ENCODE measurements at places on chromosomes 4 and X. TPM values are rescaled to one million over a fixed set of nuclear protein-coding genes. Genes with fewer than 3 reads are reported as not detected.

CPZ gene
- polyA plus RNA-seq: not detected

PABPC1L2A gene
- not detected for polyA plus RNA-seq

XAGE2 gene
- not detected for polyA plus RNA-seq

RS1 gene
- not detected for polyA plus RNA-seq

TMSB15B gene
- 13.8 TPM for polyA plus RNA-seq

COL4A6 gene
- not detected for polyA plus RNA-seq

POU3F4 gene
- not detected for polyA plus RNA-seq

INTU gene
- 0.11 TPM for polyA plus RNA-seq

AMER1 gene
- polyA plus RNA-seq: 0.05 TPM

MAGEA2B gene
- not detected for polyA plus RNA-seq

ZNF718 gene
- polyA plus RNA-seq: 6.4 TPM

HMX1 gene
- not detected for polyA plus RNA-seq

LNX1 gene
- polyA plus RNA-seq: 0.53 TPM

GABRQ gene
- not detected for polyA plus RNA-seq

SMARCAD1 gene
- polyA plus RNA-seq: 10.2 TPM

DCUN1D4 gene
- polyA plus RNA-seq: 8.7 TPM

DDX53 gene
- not detected for polyA plus RNA-seq

EDA gene
- not detected for polyA plus RNA-seq

MAGEA9B gene
- 0.46 TPM for polyA plus RNA-seq

GAB3 gene
- polyA plus RNA-seq: 3.0 TPM

NSG1 gene
- polyA plus RNA-seq: 0.69 TPM

LRRC66 gene
- 0.08 TPM for polyA plus RNA-seq

NR3C2 gene
- polyA plus RNA-seq: 2.3 TPM

TRIM75 gene
- not detected for polyA plus RNA-seq

MAGEC1 gene
- polyA plus RNA-seq: not detected

TEX13A gene
- not detected for polyA plus RNA-seq

Data from IgD-negative memory B cell (primary cell).